Endothelial cell (in vitro differentiated cells): ENCODE measurements at places on chromosomes 16 and 17. TPM values are rescaled to one million over a fixed set of nuclear protein-coding genes. Genes with fewer than 3 reads are reported as not detected.
A peak's percentile ranks its signal among the peaks of the same experiment; 100 is the strongest.

- H3K27me3 ChIP-seq = peaks cover 2% of the 10 kb centered on the region
- DNase-seq = peak; percentile 93
- no peaks in the 10 kb centered on the region for H3K4me1 ChIP-seq
- H3K27ac ChIP-seq = no peak overlapping the region
- H3K36me3 ChIP-seq = no peaks in the 10 kb centered on the region
Measured at GRCh38 chr17:50783193-50783660, 15.9 kb upstream of the ANKRD40CL start.

- DNase-seq = no peak
- H3K27me3 ChIP-seq = peaks cover 21% of the 10 kb centered on the region
- H3K4me1 ChIP-seq = peaks cover 9% of the 10 kb centered on the region
Measured at GRCh38 chr17:2054262-2054511, 716 bp upstream of the HIC1 start.

- H3K27ac ChIP-seq = peak overlapping the region; percentile 57
- no peak overlapping the region for H3K4me3 ChIP-seq
- DNase-seq = no peak
- H3K36me3 ChIP-seq = peaks cover 18% of the 10 kb centered on the region
- H3K4me1 ChIP-seq = peaks cover 38% of the 10 kb centered on the region
Measured at GRCh38 chr17:75490173-75490743, 25.1 kb downstream of the CASKIN2 start.

DNA sequence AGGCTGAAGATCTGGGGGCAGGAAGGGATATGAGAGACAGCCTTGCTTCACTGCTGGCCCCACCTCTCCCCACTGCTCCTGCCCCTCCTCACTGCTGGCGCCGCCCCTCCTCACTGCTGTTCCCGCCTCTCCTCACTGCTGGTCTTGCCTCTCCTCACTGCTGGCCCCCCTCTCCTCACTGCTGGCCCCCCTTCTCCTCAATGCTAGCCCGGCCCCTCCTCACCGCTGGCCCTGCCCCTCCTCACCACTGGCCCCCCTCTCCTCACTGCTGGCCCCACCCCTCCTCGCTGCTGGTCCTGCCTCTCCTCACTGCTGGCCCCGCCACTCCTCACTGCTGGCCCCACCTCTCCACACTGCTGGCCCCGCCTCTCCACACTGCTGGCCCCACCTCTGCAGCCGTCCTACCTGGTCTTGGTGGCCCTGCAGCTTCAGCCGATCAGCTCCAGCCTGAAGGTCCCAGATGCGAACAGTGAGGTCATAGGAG lies 9.5 kb upstream of the PAM16 start:
- H3K27ac ChIP-seq = no peak overlapping the region
- H3K4me3 ChIP-seq = no peak overlapping the region
- H3K36me3 ChIP-seq = peaks cover 4% of the 10 kb centered on the region
- H3K27me3 ChIP-seq = peaks cover 9% of the 10 kb centered on the region
- no peaks in the 10 kb centered on the region for H3K4me1 ChIP-seq
- no peak for DNase-seq

DNA sequence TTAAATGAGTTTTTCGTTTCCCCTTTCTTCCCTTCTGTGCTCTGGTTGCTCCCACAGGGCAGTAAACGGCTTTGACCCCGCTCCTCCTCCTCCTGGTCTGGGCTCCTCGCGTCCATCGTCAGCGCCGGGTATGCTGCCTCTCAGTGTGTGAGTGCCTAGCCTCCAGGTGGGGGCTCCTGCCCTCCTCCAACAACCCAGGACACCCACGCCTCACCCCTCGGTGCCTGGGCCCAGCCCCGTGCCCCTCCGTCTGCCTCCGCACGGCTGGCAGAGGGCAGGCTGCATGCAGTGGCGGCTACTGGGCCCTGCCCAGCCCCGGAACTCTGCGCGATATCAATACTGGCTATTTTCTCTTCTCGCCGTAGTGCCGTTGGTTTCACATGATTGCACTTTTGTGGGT lies 31.2 kb downstream of the NDEL1 start:
- no peak overlapping the region for H3K4me3 ChIP-seq
- H3K27ac ChIP-seq = no peak overlapping the region

- no peak overlapping the region for H3K27ac ChIP-seq
- H3K27me3 ChIP-seq = no peaks in the 10 kb centered on the region
- no peaks in the 10 kb centered on the region for H3K4me1 ChIP-seq
- no peak for DNase-seq
- H3K4me3 ChIP-seq = no peak overlapping the region
- no peaks in the 10 kb centered on the region for H3K36me3 ChIP-seq
Measured at GRCh38 chr17:5260542-5260941, 21.5 kb upstream of the RABEP1 start.

DNA sequence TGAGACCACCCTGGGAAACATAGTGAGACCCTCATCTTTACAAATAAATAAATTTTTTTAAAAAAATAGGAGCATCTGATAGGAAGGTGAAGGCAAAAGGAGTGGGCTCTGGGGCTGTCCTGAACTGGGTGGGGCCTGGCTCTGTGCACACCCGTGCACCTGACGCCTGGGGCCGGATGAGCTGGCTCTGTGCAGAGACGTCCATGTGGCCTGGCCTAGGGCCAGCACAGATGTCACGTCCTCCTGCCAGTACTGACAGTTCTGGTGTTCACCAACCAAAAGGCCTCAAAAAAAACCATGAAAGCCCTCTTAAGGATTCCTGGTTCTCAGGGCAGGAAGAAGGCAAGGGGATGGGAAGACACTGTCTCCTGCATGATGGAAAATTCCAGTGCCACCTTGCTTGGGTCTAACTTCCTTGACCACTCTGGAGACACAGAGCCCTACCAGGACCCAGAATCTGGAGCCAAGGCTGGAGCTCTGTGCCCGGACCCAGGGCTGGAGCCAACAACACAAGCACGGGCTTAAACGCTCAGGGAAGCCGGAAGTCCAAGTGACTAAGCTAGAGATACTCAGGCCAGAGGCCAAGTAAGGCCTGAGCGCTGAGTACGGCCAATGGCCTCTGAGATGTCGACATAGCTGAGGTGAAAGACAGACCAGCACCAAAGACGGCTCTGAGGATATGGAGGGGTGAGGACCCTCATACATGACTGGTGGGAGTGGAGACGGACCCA lies 32.9 kb downstream of the COPRS start:
- H3K36me3 ChIP-seq = no peaks in the 10 kb centered on the region
- no peaks in the 10 kb centered on the region for H3K27me3 ChIP-seq

- H3K4me3 ChIP-seq = no peak overlapping the region
- no peaks in the 10 kb centered on the region for H3K4me1 ChIP-seq
- peaks cover 5% of the 10 kb centered on the region for H3K27me3 ChIP-seq
- H3K27ac ChIP-seq = no peak overlapping the region
- H3K36me3 ChIP-seq = peaks cover 17% of the 10 kb centered on the region
Measured at GRCh38 chr16:6964679-6965078, 368.0 kb upstream of the RBFOX1 start.

DNA sequence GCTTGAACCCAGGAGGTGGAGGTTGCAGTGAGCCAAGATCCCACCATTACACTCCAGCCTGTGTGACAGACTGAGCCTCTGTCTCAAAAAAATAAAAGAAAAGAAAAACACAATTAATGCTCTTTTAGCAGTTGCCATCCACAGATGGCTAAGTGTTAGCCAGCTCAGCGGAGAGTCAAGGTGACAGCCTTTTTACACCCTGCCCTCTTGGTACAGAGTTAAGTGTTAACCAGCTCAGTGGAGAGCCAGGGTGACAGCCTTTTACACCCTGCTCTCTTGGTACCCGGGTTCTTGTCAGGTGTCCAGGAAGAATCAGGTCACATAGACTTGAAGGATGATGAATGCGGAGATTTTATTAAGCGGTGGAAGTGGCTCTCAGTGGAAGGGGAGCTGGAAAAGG lies 7.8 kb upstream of the CD300LF start:
- no peaks in the 10 kb centered on the region for H3K4me1 ChIP-seq
- no peaks in the 10 kb centered on the region for H3K27me3 ChIP-seq
- H3K4me3 ChIP-seq = no peak overlapping the region
- no peak for DNase-seq
- no peaks in the 10 kb centered on the region for H3K36me3 ChIP-seq

DNA sequence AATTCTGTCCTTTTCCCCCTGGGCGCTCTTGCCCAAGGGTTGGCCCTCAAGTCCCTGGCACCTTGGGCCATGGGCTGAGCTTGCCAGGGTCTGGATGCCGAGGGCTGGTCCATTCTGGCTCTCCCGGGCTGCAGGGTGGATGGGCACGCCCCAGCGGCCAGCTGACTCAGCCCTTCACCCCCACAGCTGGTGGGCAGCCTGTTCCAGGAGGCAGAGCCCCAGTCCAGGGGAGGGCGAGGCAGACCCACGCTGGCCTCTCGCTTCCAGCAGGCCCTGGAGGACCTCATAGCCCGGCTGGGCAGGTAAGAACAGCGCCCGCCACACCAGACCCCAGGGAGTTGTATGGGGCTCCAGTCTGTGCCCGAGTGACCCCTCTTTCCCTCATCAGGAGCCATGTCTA lies 15.0 kb downstream of the MYO15B start:
- no peak overlapping the region for H3K4me3 ChIP-seq
- H3K4me1 ChIP-seq = no peaks in the 10 kb centered on the region
- H3K27ac ChIP-seq = no peak overlapping the region
- peaks cover 2% of the 10 kb centered on the region for H3K27me3 ChIP-seq

- peaks cover 18% of the 10 kb centered on the region for H3K4me1 ChIP-seq
- no peak for DNase-seq
- H3K4me3 ChIP-seq = no peak overlapping the region
- H3K27ac ChIP-seq = no peak overlapping the region
- H3K36me3 ChIP-seq = no peaks in the 10 kb centered on the region
- no peaks in the 10 kb centered on the region for H3K27me3 ChIP-seq
Measured at GRCh38 chr17:27985736-27986399, 56.6 kb upstream of the NLK start.

GRCh38 chr16:50247906-50248608 lies 18.3 kb upstream of the ADCY7 start:
- H3K27me3 ChIP-seq = peaks cover 10% of the 10 kb centered on the region
- DNase-seq = no peak
- H3K36me3 ChIP-seq = no peaks in the 10 kb centered on the region
- no peak overlapping the region for H3K4me3 ChIP-seq
- no peaks in the 10 kb centered on the region for H3K4me1 ChIP-seq

- H3K4me1 ChIP-seq = no peaks in the 10 kb centered on the region
- peaks cover 2% of the 10 kb centered on the region for H3K27me3 ChIP-seq
- H3K27ac ChIP-seq = no peak overlapping the region
- H3K36me3 ChIP-seq = peaks cover 4% of the 10 kb centered on the region
Measured at GRCh38 chr16:84243732-84244131, 3.9 kb upstream of the KCNG4 start.

DNA sequence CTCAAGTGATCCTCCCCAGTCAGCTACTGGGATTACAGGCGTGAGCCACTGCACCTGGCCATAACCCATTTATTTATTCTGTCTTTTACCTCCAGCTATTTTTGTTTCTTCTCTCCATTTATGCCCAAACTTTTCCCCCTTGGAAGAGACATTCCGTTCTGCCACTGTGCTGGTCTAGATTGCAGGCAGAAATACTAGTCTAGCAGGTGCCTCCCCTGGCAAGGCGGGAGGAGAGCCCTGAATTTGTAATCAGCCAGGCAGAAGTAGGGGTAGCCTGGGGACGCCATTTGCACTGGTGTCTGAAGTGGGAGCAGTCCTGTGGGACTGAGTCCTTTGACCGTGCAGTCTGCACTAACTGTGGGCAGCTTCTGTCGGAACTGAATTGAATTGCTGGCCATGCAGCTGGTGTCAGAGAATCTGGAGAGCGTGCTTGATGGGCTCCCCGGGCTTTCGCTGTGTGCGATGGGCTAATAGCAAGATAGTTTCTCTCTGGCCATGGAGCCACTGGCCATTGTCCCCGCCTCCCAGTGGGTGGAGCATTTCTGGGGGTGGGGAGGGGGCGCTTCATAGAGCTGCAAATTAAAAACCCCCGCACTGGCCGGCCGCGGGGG lies 31.5 kb upstream of the LITAF start:
- no peak overlapping the region for H3K27ac ChIP-seq
- H3K36me3 ChIP-seq = no peaks in the 10 kb centered on the region
- H3K4me3 ChIP-seq = no peak overlapping the region
- no peak for DNase-seq
- H3K4me1 ChIP-seq = no peaks in the 10 kb centered on the region
- H3K27me3 ChIP-seq = peaks cover 3% of the 10 kb centered on the region

GRCh38 chr16:69407702-69408323 lies 16.6 kb upstream of the CYB5B start:
- H3K4me3 ChIP-seq = no peak overlapping the region
- no peak overlapping the region for H3K27ac ChIP-seq
- H3K36me3 ChIP-seq = no peaks in the 10 kb centered on the region
- H3K27me3 ChIP-seq = peaks cover 2% of the 10 kb centered on the region

- no peaks in the 10 kb centered on the region for H3K27me3 ChIP-seq
- H3K27ac ChIP-seq = no peak overlapping the region
- no peaks in the 10 kb centered on the region for H3K36me3 ChIP-seq
- no peaks in the 10 kb centered on the region for H3K4me1 ChIP-seq
- H3K4me3 ChIP-seq = no peak overlapping the region
Measured at GRCh38 chr16:14309906-14310305, 238.8 kb downstream of the MRTFB start.

DNA sequence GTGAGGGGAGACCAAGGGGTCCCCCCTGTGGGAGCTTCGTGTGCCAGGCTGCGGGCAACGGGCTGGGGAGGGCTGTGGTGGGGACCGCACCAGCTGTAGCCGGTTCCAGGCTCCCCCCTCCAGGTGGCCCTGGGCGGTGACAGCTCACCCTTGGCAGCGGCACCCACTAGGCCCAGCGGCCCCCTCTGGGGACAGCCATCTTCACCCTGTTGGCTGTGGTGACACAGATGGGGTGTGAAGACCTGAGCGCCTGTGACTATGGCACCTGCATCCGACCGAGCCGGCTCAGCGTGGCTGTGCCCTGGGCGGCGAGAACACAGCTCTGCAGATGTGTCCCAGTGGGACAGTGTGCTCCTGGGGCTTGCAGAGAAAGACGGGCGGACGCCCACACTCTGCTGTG lies 1.1 kb upstream of the C1QTNF8 start:
- no peak overlapping the region for H3K27ac ChIP-seq
- H3K27me3 ChIP-seq = no peaks in the 10 kb centered on the region
- H3K4me1 ChIP-seq = no peaks in the 10 kb centered on the region
- H3K4me3 ChIP-seq = no peak overlapping the region
- no peak for DNase-seq
- no peaks in the 10 kb centered on the region for H3K36me3 ChIP-seq

- no peak overlapping the region for H3K27ac ChIP-seq
- peaks cover 10% of the 10 kb centered on the region for H3K36me3 ChIP-seq
- no peak for DNase-seq
- no peak overlapping the region for H3K4me3 ChIP-seq
- no peaks in the 10 kb centered on the region for H3K4me1 ChIP-seq
Measured at GRCh38 chr17:68737761-68738443, 136.7 kb upstream of the FAM20A start.

GRCh38 chr17:36016555-36016954 lies 1.2 kb downstream of the CCL23 start:
- H3K27ac ChIP-seq = no peak overlapping the region
- H3K4me3 ChIP-seq = no peak overlapping the region
- no peak for DNase-seq
- peaks cover 14% of the 10 kb centered on the region for H3K36me3 ChIP-seq

The AANAT gene
- total RNA-seq = not detected

The SLC16A11 gene
- 0.33 TPM for total RNA-seq

The GNGT2 gene
- total RNA-seq = 2.1 TPM

The TLCD1 gene
- total RNA-seq = 2.4 TPM

The CTU2 gene
- 20.8 TPM for total RNA-seq

The ARL5C gene
- not detected for total RNA-seq

The WFDC1 gene
- total RNA-seq = not detected

The ESRP2 gene
- 0.64 TPM for total RNA-seq

The SLC43A2 gene
- 71.4 TPM for total RNA-seq

The AMDHD2 gene
- total RNA-seq = 53.3 TPM

The CD300A gene
- not detected for total RNA-seq

The NATD1 gene
- 30.3 TPM for total RNA-seq

The EVI2B gene
- total RNA-seq = not detected

The ARL17A gene
- 8.0 TPM for total RNA-seq

The SLC52A1 gene
- 0.21 TPM for total RNA-seq

The MEFV gene
- total RNA-seq = not detected

The TPSB2 gene
- total RNA-seq = not detected

The WNK4 gene
- total RNA-seq = 8.9 TPM

The MYH11 gene
- 0.51 TPM for total RNA-seq

The SDK2 gene
- total RNA-seq = 2.4 TPM
